CD8-positive, alpha-beta memory T cell (primary cell): ENCODE measurements at places on chromosomes 5 and 9.

GRCh38 chr9:116288658-116289057 lies 135.1 kb downstream of the PAPPA start:
- no peak for DNase-seq

DNA sequence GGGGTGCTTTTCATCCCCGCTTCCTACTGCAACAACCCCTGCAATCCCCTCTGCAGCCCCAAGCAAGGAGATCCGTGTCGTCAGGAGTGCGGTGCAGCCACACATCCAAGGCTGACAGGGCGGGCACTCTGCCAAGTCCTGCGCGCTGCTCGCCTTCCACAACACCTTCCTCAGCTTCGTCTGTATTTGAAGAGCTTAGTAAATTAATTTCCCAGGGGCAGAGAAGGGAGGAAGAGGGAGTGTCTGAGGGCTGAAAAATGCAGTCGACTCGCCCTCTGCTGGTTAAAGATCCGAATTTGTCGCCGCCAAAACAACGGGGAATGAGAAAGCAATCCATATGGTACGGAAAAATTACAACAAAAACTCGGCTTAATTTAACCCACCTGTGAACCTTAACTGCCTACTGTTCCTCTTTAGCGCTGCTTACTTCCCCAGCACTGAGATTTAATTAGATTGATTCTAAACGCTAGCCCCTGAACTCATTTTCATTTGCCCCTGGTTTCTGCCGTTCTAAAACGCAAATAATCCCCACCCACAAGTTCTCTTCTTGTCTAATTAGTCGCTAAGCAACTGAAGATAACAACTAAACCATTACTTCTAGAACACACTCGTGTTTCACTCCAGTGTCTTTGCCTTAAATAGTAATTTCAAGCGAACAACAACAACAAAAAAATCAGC lies 10.9 kb upstream of the PCDHB1 start:
- DNase-seq, result no peak

DNA sequence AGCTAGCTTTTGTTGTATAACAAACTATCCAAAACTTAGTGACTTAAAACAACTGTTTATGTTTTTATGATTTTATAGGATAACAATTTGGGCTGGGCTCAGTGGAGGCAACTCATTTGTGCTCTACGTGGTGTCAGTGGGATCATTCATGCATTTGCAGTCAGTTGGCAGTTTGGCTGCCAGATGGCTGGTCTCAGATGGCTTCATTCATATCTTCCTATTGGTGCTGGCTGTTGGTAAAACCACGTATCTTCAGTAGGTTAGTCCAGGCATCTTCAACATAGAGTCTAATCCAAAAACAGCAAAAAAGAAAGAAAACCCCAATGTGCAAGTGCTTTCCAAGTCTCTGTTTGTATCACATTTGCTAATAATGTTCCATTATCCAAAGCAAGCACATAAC lies 51.7 kb upstream of the RIC1 start:
- DNase-seq, result no peak

GRCh38 chr9:68998385-68998784 lies 15.5 kb downstream of the PRKACG start:
- no peak for DNase-seq

DNA sequence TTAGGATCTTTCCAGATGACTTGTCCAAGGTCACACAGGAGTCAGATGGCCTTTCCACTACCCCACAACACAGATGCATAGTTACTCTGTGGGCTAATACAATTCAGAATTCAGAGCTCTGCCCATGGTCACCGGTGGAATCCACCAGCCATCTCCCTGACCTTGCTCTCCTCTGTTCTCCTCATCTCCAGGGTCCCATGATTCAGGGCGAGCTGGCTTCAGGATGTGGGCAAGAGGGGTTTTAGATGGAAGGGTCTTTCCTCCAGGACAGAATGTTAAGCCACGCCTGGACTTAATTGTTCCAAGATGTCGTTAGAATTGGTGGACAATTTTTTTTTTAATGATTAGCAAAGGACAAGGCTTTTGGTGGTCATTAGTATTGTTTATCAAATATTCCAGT lies 81.7 kb upstream of the LARP1 start:
- no peak for DNase-seq
